NCI-H1092 treated with DMSO at 0.1 percent for 48 hours (cell line): ENCODE measurements at places on chromosomes 5 and 9.

GRCh38 chr9:105500108-105500766, 52.4 kb downstream of the FSD1L start:
- DNase-seq: no peak

DNA sequence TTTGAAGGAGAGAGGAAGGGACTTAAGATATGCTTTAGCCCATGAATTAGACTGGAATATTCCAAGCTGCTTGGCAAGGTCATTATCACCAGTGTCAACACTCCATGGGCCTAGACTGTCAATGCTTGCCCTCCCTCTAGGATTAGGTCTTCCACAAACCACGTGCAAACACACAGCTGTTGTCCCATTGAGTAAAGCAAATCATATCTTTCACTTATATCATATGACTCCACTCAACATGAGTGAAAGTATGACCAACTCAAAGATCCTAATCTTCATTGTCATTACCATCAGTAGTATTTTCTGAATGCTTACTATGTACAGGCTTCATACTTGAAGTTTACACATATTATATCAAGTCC, 57.0 kb upstream of the GRAMD2B start:
- DNase-seq: no peak

GRCh38 chr9:132474253-132474652, 64.2 kb downstream of the CFAP77 start:
- DNase-seq: no peak

DNA sequence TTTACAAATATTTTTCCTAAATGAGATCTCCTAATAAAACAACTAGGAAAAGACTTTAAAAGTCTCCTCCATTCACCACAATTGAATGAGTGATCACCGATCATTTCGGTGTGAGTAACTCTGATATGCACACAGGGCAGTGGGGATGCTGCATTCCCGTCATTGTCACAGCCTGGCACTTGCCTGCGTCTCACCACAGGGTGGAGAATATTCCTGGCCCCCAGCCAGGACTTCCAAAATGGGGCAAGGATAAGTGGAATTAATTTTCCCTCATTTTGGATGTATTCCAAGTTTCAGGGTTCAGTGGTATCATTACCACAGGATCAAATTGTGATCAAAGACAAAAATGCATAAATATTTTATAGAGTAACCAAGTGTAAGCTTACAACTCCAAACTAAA, 107.1 kb downstream of the CTNND2 start:
- DNase-seq: no peak

- peak; percentile 7 for DNase-seq
Measured at GRCh38 chr9:92188969-92189781, 74.0 kb upstream of the SPTLC1 start.

GRCh38 chr5:107067395-107067794, 603.3 kb downstream of the EFNA5 start:
- DNase-seq: no peak
